ENCODE measurements at places on chromosomes 2 and 18. TPM values are rescaled to one million over a fixed set of nuclear protein-coding genes. Genes with fewer than 3 reads are reported as not detected.

DNA sequence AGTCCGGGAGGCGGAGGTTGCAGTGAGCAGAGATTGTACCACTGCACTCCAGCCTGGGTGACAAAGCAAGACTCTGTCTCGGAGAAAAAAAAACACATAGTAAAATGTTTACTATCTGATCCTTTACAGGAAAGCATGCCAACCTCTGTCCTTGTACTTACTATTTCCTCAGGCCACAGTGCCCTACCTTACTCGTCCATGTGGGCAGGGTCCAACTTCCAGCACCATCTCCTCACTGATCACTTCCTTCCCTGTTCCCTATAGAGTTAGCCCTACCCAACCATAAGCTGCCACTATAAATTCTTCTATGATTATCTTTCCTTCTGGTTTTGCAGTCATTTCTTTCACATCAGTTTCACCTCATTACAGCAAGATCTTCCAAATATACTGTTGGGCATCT, 136.2 kb downstream of the MYO5B start:
- DNase-seq: no peak

DNA sequence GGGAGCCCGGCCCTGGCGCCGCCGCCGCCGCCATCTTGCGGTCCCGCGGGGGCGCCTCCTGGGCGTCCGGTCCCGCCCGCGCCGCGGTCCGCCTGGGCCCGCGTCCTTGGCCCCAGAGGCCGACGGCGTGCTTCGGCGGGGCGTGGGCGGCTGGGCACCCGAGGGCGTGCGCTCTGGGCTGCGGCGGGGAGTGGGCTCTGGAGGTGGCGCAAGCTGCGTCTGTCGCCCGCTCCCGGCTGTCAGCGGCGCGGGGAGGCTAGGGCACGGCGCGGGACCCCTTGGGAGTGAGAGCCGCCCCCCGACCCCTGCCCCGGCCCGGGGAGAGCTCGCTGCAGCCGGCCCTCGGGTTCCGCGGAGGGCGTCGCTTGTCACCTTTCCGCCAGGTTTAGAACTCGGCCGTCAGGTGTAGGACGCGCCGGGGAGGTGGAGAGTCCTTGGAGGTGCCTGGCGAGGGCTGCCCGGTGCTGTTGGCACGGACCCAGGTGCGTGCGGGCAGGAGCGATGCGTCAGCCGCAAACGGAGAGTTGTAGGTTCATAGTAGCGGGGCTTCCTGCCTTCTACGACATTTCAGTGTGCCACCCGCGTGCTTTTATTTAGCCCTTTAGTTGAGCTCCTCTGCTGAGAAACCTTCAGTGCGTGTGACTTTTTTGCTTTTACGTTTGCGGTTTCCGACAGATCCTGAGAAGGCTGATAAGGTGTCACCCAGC, 921 bp downstream of the VAPA start:
- no peak for DNase-seq

DNA sequence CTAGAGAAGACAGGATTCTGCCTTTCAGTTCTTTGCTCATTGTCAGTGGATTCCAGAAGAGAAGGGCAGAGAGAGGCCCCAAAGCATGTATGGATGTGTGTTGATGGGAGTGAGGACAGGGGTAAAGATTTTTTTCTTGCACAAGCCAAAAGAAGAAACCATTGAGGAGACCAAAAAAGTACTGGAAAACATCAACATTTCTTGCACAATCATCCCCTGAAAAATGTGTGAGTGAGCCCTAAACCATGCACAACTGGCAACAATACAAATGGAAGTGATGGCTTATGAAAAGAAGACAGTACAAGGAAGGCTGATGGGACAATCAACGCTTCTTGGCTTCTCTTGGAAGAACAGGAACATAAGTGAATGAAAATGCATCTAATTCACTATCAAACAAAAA, 5.6 kb upstream of the SMAD7 start:
- DNase-seq: no peak

GRCh38 chr2:198630384-198630783, 826.0 kb downstream of the PLCL1 start:
- no peak for DNase-seq

GRCh38 chr2:39942950-39943349, 163.9 kb upstream of the THUMPD2 start:
- no peak for DNase-seq

COX7A2L gene
- total RNA-seq: 83.2 TPM

HADHA gene
- total RNA-seq: 124 TPM

LIMS4 gene
- total RNA-seq: 1.5 TPM

CRYGD gene
- total RNA-seq: not detected

MOCOS gene
- 2.2 TPM for total RNA-seq

Measured in vagina (tissue), 2 donors.